Hindlimb muscle (tissue), 1 donor: ENCODE measurements at places on chromosomes 5 and 9. TPM values are rescaled to one million over a fixed set of nuclear protein-coding genes. Genes with fewer than 3 reads are reported as not detected.

Gene CAMK2A
- polyA plus RNA-seq: 116 TPM

Gene PCDHB8
- 2.1 TPM for polyA plus RNA-seq

Gene GABRG2
- polyA plus RNA-seq: not detected

Gene FCN1
- 3.8 TPM for polyA plus RNA-seq

- no peak for DNase-seq
These were observed 11.2 kb downstream of the CCNI2 start for GRCh38 chr5:132758451-132758850.

- no peak for DNase-seq
These were observed 772 bp downstream of the DCAF10 start for GRCh38 chr9:37801287-37801850.

DNA sequence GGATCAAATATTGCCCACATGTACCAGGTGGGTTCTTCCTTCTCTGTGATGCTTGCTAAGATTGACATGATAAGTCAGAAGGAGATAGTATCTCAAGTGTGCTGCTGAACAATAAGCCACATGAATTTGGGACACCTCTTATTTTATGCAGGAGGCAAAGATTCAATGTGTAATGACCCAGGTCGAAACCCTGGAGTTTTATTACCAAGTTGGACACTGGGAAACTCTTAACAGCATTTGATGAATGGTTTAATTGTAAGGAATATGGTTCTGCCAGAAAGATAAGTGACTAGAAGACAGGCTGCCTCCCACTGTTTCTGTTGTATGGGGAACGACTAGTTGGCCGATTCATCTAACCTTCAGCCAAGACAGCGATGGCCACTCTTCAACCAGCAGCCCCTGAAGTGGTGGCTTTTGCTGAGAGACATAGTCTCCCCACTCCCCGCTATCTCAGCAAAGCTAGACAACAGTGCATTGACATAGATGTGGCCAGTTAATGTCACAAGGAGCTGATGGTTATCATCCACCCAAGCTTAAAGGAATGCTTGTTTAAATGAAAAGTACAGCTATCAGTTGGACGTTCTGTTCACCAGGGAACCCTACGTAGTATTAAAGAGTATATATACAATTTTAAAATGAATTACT lies 407.7 kb downstream of the KDM4C start:
- DNase-seq: no peak

DNA sequence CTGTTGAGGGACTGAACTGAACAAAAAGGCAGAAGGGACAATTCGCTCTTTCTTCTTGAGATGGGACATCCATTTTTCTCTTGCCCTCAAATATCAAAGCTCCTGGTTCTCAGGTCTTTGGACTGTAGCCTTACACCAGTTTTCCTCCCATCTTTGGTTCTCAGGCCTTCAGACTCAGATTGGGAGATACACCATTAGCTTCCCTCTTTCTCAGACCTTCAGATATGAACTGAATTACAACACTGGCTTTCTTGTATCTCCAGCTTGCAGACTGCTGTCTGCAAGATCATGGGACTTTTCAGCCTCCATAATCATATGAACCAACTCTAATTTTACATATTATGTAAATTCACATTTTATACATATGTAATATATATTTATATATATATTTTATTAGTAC lies 12.6 kb upstream of the CCNG1 start:
- no peak for DNase-seq

DNA sequence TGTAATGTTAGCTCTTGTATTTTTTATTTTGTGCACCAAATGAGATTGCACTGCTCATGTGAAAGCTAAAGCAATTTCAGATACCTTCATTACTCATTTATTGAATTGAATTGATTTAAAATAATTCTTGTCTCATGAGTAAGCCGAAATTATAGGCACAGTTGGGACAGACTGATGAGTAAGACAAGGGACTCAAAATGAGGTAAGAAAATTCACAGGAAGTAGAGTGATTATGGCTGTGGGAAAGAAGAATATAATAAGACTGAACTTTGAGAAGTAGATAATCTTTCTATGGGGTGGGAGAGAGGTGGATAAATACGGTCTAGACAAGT lies 51.1 kb downstream of the NUDT12 start:
- DNase-seq: no peak
